ENCODE measurements at places on chromosomes 12 and 14. TPM values are rescaled to one million over a fixed set of nuclear protein-coding genes. Genes with fewer than 3 reads are reported as not detected.

DNA sequence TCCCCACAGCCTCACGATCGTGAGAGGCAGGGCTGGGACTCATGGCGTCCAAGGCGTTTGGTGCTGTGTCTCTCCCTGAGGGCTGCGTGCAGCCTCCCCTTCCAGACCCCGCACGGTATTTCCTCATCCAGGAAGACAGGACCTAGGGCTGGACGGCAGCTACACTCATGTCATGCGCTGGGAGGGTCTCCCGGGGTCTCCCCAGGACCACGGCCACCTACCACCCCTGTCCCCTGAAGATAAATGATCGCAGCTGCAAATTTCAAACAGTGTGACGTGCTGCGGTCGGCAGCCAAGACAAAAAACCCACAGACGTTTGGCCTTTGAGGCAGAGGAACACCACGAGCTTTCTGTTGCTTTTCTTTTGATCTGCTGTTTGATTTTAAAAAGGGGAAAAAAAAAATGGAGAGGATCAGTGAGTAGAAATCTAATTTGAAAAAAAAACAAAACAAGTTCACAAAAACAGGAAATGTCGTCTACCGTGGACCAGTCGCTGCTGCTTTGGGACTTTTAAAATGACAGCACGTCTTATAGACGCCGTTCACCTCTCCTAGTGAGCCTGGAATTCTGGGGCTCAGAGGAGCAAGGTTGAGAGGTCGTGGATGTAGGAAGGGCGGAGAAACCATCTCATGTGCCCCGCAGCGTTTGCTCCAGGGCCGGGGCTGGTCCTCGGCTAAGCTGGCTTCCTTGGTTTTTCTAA is 237.6 kb downstream of the SLC41A2 start:
- DNase-seq = no peak

- no peak for DNase-seq
Observed at GRCh38 chr12:45669093-45669492, 60.4 kb upstream of the ARID2 start.

GRCh38 chr12:87216436-87216835 is 812.8 kb downstream of the C12orf50 start:
- no peak for DNase-seq

DNA sequence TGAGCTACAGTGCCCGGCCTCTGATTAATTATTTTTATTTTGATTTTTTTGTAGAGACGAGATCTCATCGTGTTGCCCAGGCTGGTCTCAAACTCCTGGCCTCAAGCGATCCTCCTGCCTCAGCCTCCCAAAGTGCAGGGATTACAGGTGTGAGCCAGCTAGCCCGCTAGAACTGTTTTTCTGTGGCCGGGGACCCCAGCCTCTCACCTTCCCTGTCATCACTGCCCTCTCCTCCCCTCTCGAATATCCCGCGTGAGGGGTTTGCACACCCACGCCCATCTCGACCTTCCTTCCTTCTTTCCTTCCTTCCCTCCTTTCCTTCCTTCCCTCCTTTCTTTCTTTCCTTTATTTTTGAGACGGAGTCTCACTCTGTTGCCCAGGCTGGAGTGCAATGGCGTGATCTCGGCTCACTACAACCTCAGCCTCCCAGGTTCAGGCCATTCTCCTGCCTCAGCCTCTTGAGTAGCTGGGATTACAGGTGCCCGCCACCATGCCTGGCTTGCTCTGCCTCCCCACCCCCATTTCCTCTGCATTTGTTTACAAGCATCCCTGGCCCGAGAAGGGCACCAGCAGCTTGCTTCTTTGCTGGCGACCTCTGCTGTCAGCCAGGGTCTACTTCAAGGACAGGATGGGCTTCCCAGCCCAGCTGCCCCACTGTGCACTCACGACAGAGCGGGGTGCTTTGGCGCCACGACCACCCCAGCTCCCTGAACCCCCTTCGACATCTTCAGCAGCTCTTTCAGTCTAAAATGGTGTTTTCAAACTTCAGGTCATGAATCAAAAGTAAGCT is 4.3 kb upstream of the TRAF3 start:
- DNase-seq = no peak

DNA sequence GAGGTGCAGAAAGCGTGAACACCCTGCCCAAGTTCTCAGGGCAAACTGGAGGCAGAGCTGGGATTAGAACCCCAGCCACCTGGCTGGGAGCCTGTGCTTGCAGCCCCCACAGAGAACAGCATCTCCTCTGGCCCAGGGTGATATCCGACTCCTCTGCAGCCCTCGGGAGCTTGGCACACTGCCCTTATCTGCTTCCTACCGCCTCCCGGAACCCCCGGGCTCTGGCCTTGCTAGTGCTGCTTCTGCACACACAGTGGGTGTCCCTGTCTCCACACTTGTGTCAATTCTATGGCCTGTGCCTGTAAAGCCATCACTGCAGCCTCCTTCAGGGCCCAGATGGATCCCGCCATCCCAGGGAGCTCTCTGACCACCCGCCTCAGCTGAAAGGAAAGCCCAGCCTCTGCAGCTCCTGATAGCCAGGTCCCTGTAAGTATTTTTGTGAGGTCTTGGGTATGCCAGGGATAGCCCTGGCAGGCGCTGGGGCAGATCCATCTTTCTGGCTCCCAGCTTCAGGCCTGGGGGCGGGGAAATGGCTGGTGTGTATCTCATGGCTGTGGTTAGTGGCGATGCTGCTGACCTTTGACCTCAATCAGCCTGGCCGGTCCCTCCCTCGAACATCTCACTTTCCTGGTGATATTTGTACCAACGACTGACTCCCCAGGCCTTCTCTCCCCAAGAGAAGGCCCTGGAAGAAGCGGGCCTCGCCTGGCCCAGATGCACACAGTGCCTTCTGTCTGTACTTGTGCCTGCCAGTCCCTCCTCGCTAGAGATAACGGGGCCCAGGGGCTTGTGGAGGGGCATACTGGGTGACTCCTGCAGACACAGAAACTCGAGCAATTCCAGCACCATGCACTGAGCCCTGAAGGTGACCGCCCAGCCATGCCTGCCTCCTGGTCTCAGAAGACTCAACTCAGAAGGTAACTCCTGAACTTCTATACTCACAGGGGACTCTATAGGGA is 183.8 kb downstream of the CALM1 start:
- DNase-seq = peak; percentile 58

- no peak for DNase-seq
Observed at GRCh38 chr12:109244073-109244472, 65.0 kb downstream of the FOXN4 start.

KRT78 gene
- not detected for polyA plus RNA-seq

Data from SK-N-SH (cell line).